SHP77 treated with DMSO at 0.1 percent for 48 hours (cell line): ENCODE measurements at places on chromosomes 4 and X.

GRCh38 chrX:68842781-68843581 is 14.2 kb downstream of the EFNB1 start:
- no peak for DNase-seq

GRCh38 chr4:72063726-72064125 is 31.9 kb downstream of the NPFFR2 start:
- DNase-seq: no peak

- DNase-seq: peak; percentile 57
Observed at GRCh38 chr4:186227221-186227620, at the start of gene KLKB1. Gene KLKB1 (plus strand): TSS chr4:186227507. CDS start chr4:186228196, 689 bp downstream.

DNA sequence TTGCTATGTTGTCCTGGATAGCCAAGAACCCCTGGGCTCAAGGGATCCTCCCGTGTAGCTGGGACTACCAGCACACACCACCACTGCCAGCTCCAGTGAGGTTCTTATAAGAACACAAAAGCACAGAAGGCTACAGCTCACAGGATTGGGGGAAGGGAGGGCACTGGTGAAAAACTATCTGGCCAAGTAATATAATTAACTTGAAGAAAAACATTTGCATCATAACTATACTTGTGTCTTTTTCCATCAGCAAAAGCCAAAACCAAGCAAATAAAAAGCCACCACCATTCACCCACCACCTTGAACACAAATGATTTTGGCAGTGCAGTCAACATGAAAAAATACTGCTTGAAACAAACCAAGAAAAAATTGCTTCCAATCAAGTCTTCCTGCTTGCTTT is 188.2 kb downstream of the MAML3 start:
- DNase-seq: no peak

DNA sequence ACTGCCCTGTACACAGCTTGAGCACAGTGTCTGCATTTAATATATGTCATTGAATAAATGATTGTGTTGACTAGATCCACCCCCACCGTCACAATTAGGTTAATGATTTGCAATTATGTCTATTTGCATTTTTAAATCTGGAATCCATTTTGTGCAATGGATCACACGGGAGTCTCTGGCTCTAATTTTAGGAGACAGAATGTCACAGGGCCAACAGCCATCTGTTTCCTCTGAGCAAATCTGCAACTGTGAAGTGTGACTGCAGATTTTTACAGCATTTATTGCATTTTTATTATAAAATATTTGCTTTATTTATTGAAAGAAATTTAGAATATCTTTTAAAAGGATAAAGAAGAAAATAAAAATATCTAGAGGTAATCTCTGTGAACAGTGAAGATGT is 316.8 kb downstream of the HS3ST1 start:
- no peak for DNase-seq

DNA sequence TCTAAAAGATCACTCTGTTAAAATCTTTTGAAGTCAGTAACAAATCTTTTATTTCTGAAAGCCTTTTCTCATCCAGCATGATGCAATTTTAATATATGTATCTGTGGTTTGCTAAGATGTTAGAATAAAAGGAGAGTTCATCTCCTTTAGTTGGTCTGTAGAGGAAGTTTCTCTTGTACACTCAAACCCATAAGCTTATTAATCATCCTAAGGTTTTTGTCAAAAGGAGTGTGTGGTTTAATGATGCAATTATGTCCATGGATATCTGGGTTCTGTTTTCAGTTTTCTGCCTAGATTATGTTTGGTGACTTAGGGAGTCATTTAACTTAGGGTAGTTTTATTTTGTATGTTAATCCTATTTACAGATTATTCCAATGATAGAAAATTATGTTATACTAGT is 52.1 kb upstream of the NDST4 start:
- no peak for DNase-seq

DNA sequence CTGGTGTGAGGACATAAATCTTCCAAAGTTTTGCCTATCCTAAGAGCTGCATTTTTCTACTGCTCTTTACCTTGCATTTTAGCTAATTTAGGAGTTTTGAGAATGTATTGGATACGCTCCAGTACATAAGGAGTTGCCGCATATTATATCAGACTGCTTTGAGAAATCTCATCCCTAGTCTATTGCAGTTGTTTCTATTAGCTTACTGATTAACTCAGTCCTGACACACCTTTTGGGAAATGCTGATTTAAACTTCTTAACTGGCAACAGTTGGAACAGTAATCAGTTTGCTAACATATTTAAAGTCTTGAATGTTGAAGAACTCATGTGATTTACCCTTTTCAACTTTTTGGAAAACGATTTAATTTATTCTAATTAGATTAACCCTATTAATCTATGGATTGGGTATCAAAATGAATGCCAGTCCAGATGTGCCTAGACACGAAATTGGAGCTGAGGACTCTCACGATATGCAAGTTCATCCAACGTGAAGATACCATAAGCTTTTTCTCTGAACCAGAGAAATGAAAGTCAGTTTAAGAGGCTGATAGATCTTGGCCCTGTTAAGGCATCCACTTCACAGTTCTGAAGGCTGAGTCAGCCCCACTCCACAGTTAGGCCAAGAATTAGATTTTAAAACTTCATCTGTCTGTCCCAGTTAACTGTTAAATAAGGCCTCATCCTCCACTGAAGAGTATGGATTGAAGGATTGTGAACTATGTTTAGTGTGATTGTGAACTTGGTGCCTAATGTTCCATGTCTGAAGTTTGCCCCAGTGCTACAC is 90.0 kb downstream of the MAOA start:
- DNase-seq: no peak

DNA sequence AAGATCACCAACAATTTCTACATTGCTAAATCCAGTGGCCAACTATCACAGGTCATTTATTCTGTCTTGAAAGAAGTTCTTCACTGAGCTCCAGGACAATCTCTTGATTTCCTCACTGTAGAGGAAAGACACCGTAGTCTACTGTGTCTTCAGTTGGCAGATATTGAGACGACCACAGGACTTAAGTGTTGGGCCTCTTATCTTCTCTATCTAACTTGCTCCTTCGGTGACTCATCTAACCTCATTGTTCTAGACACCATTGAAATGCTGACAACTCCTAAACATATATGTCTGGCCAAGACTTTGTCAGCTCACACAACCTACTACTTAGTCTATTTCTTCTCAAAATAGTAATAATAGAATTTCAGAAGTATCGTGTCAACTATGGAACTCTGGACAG is 425.8 kb downstream of the ARAP2 start:
- DNase-seq: no peak

GRCh38 chr4:111512081-111512783 is 633.0 kb upstream of the FAM241A start:
- DNase-seq: no peak

GRCh38 chrX:31356275-31357212 is 284.7 kb upstream of the FTHL17 start:
- DNase-seq: no peak

GRCh38 chr4:124262211-124263179 is 450.0 kb downstream of the ANKRD50 start:
- DNase-seq: no peak

DNA sequence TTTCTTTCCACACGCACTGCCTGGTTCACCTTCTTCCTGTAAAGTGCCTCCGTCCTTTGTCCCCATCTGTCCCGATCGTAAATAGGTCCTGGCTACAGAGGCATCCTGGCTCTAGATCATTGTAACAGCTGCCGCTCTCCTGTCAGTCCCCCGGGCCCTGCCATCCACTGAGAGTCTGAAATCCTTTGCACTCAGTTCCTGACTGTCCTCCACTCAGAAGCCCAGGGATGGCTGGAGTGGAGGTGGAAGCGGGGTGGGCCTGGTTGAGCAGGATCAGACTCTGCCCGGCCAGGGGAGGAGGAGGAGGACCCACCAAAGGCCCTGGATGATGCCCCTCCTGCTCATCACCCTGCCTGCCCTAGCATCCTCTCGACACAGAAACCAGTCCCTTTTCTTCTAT is 29.8 kb downstream of the PIGG start:
- DNase-seq: no peak
